ENCODE measurements at places on chromosomes 4 and X. TPM values are rescaled to one million over a fixed set of nuclear protein-coding genes. Genes with fewer than 3 reads are reported as not detected.

- DNase-seq: no peak
Observed at GRCh38 chr4:153661215-153661822, 22.8 kb upstream of the TLR2 start.

GPR143 gene
- not detected for total RNA-seq

PCDH7 gene
- total RNA-seq: not detected

DNA sequence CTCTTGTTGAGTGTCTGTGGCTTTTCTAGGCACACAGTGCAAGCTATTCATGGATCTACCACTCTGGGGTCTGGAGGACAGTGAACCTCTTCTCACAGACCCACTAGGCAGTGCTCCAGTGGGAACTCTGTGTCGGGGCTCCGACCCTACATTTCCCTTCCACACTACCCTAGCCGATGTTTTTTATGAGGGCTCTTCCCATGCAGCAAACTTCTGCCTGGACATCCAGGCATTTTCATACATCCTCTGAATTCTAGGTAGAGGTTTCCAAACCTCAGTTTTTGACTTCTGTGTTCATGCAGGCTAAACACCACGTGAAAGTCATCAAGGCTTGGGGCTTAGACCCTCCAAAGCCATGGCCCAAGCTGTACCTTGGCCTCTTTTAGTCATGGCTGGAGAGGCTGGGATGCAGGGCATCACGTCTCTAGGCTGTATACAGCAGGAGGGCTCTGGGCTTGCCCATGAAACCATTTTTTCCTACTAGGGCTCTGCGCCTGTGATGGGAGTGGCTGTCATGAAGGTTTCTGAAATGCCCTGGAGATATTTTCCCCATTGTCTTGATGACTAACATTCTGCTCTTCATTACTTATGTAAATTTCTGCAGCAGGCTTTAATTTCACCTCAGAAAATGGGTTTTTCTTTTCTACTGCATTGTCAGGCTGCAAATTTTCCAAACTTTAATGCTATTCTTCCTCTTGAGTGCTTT is 249.8 kb upstream of the CPEB2 start:
- no peak for DNase-seq

DNA sequence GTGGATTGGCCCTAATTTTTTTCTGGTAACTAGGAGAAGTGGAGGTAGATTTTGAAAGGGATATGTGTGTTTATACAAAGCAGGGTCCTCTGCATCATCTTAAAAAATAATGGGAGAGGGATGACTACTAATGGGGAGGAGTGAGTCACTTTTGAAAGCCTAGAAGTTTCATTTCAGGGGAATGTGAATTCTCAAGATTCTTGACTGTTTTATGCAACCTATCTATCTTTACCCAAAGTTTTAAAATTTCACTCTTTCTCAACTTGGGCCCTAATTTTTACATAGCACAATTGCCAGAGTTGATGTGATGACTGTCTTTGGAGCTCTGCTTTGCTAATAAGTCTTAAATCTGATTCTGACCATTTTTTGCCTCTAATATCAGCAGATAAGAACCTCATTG is 445.2 kb downstream of the GRXCR1 start:
- DNase-seq: no peak

DNA sequence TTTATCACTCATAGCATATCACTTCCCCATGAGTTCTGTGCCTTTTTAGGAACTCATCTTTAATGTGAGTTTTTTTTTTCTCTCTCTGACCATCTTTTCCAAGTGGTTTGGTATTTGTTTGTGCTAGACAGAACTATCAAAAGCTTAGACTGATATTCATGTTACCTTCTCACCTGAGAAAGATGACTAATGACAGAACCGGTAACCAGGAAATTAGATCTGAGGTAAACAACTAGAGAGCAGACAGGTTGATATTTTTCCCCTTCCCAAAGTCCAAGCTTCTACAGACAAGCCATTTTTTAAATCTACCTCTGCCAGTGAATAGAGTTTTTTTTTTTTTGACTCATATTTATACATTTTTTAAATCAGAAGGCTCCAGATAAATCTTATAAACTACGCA is 17.0 kb upstream of the SRD5A3 start:
- DNase-seq: no peak

GRCh38 chr4:174318829-174319764 is 35.4 kb downstream of the CEP44 start:
- no peak for DNase-seq

P2RY10 gene
- total RNA-seq: 77.4 TPM

DNA sequence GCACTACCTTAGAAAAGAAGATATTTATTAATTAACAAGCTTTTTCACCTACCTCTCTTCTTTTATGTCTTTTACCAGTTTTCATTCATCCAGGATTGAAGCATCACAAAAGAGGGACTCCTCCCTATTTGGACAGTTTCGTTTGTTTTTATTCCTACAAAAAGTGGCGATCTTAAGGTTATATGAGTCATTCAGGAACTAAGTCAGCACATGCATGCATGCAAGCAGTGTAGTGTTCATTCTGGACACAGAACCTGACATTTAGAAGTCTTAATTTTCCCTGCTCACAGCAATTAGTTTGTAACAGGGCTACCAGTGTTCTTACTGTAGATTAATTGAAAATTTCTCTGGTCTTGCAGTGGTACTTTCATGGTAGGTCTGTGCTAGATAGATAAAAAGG is 47.9 kb upstream of the QRFPR start:
- DNase-seq: no peak

VCX3A gene
- not detected for total RNA-seq

UGT2B10 gene
- not detected for total RNA-seq

DNA sequence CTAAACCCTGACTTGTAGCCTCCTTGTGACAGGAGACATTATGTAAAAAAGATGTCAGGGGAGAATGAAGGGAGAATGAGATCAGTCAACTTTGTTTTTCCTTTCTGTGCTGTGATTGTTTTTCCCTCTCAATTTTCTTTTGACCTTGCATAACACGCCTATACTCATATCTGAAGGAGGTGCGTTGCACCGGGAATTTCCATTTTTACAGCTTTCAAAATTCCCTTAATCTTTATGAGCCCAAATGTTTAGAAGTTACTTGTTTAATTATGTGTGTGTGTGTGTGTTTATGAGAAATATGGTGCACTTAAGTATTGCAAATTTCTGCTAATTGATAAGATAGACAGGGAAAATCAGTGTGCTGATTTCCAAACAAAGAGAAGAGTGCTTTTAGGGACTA is 21.6 kb downstream of the SYNPO2 start:
- DNase-seq: no peak

GRCh38 chr4:7742807-7743280 is 196.8 kb downstream of the AFAP1 start:
- no peak for DNase-seq

GRCh38 chrX:136909706-136910564 is 29.4 kb upstream of the RBMX start:
- no peak for DNase-seq

PNCK gene
- 0.79 TPM for total RNA-seq

All from activated naive CD8-positive, alpha-beta T cell treated with anti-CD3 and anti-CD28 coated beads, Interleukin-2, amount 10 ng/mL, durations not matched to agents 7 days and 5 days (primary cell).